Stimulated activated CD8-positive, alpha-beta memory T cell treated with anti-CD3 and anti-CD28 coated beads, Interleukin-4, amount 100 ng/mL, for 48 hours (primary cell): ENCODE measurements at places on chromosomes 12 and 14.

DNA sequence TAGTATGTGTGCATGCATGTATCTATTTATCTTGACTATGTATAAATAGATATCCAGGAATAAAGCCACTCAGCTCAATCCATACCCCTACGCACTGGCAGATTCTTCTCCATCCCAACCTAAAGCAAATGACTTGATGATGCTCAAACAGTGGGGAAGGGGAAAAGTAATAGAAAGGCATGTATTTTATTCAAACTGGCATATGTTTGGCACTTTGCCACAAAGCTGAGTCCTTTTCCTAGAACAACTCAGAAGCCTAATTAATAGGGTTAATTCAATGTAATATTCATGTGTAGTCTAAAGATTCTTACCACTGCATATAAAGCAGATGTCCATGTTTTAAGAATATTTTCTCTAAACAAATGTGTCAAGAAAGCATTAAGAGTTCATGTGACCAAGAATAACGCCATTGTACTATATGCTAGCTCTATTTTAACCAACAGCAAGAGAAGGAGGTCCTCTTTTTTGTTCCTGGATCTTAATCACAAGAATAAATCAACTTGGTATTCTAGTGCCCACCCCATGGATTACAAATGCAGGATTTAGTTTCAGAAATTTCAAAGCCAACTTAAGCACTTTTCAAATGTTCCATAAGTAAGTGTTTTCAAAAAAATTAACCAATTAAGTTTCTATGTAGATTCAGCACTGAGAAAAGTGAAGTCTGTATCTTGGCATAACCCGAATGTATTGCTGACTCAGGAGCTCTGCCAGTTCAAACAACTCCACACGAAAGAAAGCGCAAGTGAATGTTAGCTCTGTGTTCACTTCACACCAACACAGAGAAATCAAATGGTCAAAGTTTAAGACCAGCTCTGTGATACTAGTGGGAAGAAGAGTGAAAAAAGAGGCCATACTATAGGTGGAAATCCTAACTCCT lies 233.6 kb downstream of the MED13L start:
- DNase-seq: no peak

- no peak for DNase-seq
Observed at GRCh38 chr14:69650948-69651369, 39.6 kb downstream of the SUSD6 start.

DNA sequence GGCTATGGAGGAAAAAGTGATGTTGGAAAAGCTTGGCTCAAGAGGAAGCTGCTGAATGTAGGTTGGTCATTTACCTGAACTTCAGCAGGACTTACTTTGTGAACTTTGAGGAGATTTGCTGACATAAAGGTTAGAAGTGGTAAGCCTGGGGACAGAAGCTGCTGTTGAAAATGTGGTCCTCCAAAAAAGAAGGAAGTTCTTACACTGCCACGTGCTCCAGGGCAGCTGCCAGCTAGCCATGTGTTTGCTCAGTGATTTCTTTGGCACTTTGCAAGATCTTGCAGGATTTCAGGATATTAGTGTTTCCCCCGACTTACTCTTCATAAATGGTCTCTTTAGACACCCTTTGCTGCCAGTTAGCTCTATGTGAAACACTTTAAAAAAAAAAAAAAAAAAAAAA lies 14.8 kb upstream of the DYRK2 start:
- no peak for DNase-seq

DNA sequence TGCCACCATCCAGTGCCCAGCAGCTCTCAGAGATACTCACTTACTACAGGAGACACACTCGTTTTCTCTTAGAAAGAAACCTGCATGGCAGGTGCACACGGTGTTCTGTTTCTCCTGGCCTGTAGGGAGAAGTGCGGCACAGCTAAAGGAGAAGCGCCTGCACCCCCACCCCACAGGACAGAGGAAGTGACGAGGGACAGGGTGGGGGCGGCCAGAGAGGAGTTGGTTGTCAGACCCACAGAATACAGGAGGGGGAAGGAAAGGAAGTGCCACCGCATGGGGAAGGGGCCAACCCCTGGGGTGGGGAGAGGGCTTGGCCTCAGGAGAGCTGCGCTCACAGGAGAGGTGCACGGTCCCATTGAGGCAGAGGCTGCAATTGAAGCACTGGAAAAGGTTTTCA lies 8.8 kb downstream of the TNFRSF1A start:
- peak; percentile 49 for DNase-seq

DNA sequence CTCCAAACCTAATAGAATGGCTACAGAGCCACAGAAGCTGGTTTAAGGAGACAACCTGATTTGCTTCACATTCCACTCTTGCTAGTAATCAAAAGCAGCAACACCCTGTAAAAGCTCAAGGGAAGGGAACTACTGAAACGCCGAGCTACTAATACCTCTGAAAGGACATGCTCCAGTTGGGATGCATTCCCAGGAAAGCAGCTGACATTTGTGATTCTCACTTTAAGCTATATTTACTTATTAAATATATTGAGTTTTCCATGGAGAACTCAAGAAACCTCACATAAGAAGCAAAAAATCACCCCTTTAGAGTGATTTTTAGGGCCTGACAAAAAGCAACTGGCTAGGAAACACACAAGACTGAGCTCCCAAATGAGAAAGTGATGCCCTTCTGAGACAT lies 1073.0 kb upstream of the FLRT2 start:
- DNase-seq: no peak

GRCh38 chr14:79548836-79549235 lies 662.5 kb downstream of the DIO2 start:
- DNase-seq: no peak

DNA sequence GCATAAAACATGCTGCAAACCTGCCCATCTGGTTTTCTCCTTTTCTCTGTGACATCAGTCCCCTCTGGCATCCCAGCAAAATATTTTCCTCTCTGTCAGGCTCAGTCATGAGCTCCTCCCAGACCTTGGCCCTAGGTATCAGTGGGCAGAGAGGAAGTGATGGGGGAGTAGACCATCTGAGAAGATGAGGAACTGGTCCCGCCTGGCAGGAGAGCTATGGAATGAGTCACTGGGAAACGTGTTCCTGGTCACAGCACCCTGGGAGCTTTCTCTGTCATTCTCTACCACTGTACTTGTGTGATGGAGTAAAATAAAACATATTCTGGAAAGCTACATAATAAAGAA lies 5.0 kb upstream of the SRSF9 start:
- no peak for DNase-seq

- DNase-seq: no peak
Observed at GRCh38 chr14:70086685-70087379, 101.9 kb downstream of the SLC8A3 start.

GRCh38 chr12:32117316-32117715 lies 10.7 kb downstream of the BICD1 start:
- DNase-seq: no peak

DNA sequence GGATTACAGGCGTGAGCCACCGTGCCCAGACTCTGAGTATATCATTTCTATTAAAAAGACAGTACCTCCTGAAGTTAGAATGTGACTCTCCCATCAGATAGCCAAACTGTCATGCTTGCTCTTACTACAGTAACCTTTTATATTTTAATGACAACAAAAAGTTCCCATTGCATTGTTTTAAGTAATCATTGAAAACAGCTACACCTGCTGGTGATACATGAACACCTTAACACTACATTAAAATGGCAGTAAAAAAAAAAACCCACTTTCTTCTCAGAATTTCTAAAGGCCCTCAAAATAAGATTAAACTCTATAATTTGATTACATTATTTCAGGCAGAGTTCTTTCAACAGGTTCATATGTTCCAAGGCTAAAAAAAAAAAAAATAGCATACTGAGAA lies 76.7 kb downstream of the SH2B3 start:
- no peak for DNase-seq
